Frontal cortex (tissue), 4 donors: ENCODE measurements at places on chromosomes 4 and X.

GRCh38 chr4:80619070-80619674, 283.6 kb downstream of the CFAP299 start:
- DNase-seq: no peak

DNA sequence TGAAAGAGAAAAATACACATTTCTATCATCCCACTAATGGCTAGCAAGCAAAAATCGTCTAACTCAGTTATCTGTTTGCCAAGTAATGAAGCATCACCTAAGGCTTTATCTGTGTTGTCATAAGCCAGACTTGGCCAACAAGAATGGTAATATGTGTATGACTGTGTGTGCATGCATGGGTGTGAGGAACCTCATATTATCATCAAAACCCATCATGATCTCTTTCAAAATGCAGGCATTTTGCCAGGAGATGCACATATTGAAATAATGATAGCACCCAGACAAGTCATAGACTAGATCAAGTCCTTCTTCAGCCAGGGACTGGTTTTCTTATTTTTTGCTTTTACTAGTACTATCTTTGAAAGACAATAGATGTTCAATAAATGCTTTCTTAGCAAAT, 172.5 kb upstream of the FMR1 start:
- no peak for DNase-seq

- DNase-seq: no peak
These were observed 9.0 kb downstream of the JCHAIN start for GRCh38 chr4:70657326-70657725.

DNA sequence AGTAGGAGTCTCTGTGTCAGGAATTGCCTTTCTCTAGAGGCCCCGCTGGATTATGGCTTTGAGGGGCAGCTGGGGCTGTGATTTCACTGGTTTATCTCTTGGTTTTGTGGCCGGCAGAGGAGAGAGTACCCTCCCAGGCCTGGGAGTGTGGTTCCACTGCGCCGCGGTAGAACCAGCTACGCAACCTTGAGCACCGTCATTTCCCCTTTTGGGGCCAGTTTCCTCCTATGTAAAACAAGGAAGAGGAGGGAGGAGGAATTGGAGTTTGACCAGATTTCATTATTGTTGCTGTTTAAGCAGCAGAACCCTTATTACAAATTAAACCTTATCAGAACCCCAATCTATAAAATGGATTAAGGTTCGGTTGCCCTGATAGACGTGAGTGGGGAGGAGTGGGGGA, 4.4 kb downstream of the SOX3 start:
- DNase-seq: no peak

GRCh38 chrX:17601441-17602200, 135.7 kb upstream of the SCML1 start:
- DNase-seq: no peak

DNA sequence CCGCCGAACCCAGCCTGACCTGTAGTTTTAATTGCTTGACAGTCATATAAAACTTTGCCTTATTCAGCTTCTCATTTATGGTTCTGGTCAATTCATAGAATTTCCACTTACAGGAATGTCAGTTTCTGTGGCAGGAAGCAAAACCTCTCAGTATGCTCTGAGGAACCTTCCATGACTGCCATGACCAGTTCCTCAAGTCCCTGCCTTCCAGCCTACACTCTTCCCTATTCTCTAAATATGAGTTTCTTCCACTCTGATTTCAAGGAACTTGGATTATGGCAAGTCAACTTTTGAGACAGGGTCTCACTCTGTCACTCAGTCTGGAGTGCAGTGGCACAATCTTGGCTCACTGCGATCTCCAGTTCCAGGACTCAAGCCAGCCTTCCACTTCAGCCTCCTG, 26.0 kb upstream of the NSUN7 start:
- DNase-seq: no peak

DNA sequence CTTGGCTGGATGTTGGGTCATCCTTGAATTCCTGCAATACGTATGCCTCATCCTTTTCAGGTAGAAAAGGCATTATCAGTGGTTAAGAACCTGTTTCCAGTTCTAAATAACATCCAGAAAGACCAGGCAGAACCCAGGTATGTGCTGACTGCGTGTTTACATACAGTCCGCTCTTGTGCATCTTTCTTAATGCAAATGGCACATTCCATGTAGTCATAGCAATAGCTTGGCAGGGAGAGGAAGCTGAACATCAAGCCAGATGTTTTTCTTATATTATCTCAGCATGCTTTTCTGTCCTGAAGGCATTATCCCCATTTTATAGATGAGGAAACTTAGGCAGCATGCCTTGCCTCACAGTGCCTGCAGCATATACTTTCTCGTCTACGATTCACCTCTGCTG, 2.1 kb downstream of the DCLK2 start:
- no peak for DNase-seq

- no peak for DNase-seq
These were observed 1.2 kb upstream of the CDK16 start for GRCh38 chrX:47217121-47217851.

GRCh38 chrX:12440246-12440645, 302.0 kb downstream of the FRMPD4 start:
- no peak for DNase-seq

DNA sequence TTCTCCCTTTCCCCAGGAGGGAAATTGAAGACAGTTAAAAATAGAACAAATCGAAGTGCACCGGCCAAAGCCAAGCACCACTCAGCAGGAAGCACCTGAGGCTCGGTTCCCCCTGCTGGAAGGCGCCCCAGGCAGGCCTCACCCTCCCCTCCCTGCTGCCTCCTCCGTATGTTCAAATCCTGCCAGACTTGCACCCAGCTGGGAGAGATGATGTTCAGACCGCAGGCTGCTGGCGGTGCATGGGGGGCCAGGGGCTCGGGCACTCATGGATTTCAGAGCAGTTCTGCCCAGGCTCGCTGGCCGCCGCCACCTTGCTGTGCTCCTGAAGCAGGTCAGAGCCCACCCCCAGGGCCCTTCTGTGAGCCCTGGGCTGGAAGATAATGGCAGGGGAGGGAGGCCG, 91.4 kb downstream of the DCTD start:
- DNase-seq: no peak

DNA sequence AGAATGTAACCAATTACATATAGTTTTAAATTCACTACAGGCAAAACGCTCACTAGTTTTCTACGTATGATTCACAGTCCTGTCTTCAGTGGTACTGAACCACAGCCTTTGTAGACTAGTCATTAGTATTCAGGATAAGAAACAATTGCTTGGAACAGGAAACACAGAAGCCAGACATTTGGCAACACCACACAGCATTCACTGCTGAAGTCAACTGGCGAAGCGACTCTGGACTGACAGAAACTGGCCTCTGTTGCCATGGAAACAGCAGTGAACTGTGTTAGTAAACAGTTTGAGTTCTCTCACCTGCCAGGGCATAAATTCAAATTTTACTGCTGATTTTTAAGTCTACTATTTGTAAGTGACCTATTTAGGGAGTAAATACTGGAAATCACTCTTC, 57.6 kb downstream of the MAPK10 start:
- DNase-seq: peak; percentile 2

DNA sequence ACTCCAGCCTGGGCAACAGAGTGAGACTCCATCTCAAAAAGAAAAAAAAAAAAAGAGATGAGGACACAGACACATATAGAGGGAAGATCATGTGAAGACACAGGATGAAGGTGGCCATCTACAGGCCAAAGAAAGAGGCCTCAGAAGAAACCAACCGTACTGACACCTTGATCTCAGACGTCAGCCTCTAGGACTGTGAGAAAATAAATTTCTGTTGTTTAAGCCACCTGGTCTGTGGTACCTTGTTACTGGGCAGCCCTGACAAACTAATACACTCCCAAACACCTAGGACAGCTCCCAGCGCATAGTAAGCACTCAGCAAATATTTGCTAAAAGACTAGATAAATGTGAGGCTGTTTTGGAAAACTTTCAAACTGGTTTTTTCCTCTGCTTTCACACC, 59.2 kb upstream of the SMIM10 start:
- no peak for DNase-seq

GRCh38 chr4:108830509-108831244, 67.8 kb upstream of the ETNPPL start:
- DNase-seq: no peak

GRCh38 chr4:6963139-6963611, 53.5 kb downstream of the TBC1D14 start:
- no peak for DNase-seq

GRCh38 chrX:13293700-13294099, 26.2 kb downstream of the ATXN3L start:
- no peak for DNase-seq

- no peak for DNase-seq
These were observed 2.7 kb downstream of the NALF2 start for GRCh38 chrX:69506617-69507499.

- no peak for DNase-seq
These were observed 118.4 kb upstream of the WDR17 start for GRCh38 chr4:175947117-175947722.

- DNase-seq: no peak
These were observed 79.3 kb upstream of the C4orf50 start for GRCh38 chr4:6097581-6097980.

- DNase-seq: no peak
These were observed 111.6 kb downstream of the FRYL start for GRCh38 chr4:48668254-48669017.

DNA sequence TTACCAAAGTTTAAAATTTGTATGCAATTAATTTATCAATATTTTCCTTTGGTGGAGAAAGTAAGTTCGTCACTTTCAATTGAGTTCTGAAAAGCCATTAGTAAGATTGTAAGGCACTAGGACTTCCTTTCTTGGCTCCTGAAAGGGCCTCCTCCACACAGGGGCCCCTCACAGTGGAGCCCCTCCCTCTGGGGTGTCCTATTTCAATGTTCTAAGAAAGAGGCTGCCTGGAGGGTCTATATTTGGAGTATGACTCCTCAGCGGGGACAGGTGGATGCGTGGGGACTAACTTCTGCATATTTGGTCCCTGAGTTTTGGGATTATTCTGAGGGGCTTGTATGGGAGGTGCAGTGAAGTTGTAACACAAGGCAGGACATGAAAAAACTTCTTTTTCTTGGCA, 1.6 kb upstream of the ARMCX4 start:
- no peak for DNase-seq

DNA sequence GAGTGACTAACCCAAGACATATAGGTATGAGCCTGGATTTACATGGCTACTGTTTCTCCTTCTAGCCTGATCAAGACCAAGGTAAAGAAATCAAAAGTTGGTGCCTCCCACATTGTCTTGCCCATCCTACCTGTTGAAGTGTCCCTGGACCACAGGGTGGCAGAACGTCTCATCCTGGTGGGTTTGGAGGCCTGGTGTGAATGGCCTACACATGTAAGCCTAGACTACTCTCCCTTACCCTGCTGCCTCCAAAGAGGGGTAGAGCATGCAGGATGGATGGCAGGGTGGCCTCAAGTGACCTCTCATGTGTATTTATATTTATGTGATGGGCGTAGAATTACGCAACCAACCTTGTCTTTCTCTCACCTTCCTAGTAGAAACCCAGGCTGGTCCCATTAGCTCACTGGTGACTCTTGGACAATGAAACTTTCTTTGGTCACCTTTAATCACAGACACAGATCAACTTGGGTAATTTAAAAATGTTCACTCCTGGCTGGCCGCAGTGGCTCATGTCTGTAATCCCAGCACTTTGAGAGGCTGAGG, 73.3 kb upstream of the SOD3 start:
- DNase-seq: no peak

- DNase-seq: no peak
These were observed 290.2 kb upstream of the VCX start for GRCh38 chrX:7552760-7553159.

- no peak for DNase-seq
These were observed 790 bp downstream of the CLGN start for GRCh38 chr4:140426610-140427105.

DNA sequence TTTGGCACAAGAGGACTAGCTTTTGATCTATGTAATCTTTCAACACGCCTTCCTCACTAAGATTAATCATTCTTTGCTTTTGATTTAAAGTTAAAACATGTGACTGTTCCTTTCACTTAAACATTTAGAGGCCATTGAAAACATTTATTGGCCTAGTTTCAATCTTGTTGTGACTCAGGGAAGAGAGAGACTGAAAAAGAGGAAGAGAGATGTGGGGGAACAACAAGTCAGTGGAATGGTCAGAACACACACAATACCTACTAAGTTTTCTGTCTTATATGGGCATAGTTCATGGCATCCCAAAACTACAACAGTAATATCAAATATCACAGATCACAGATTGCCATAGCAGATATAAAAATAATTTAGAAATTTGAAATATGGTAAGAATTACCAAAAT, 812.9 kb upstream of the AGA start:
- DNase-seq: no peak

DNA sequence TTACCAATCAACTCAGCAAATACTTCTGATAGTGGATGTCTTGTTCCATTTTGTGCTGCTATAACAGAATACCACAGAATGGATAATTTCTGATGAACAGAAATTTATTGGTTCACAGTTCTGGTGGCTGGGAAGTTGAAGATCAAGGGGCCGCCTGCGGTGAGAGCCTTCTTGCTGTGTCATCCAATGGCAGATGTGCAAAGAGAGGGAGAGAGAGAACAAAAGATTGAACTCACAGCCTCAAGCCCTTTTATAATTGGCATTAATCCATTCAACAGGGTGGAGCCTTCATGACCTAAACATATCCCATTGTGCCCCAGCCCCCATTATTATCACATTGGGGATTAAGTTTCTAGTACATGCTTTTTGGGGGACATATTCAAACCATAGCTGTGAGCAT, 86.1 kb downstream of the ADGRG4 start:
- no peak for DNase-seq

DNA sequence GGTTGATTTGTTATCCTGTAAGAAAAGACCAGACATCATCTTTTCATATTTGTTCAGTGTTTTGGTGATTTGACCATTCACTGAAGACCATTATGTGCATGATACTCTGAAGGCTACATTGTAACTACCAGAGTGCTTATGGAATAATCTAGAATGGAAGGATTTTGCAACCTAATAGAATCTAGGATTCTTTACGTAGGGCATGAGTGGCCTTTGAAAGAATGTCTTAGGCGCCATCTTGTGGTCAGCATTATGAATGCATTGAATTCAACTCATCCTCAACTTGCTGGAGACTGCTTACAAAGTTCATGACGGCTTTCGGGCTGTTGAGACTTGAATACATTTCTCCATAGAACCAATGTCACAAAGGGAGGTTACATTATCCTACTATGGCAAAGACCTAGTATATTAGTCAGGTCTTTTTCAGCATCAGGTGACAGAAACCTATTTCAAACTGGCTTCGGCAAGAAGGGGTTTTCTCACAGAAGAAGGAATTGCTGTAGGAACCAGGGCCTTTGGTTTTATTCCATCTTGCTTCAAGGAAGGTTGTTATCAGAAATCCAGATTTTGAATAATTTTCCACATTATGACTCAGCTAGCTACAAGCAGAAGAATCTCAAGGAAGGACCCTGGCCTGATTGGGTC, 104.1 kb downstream of the GPAT3 start:
- peak; percentile 34 for DNase-seq

DNA sequence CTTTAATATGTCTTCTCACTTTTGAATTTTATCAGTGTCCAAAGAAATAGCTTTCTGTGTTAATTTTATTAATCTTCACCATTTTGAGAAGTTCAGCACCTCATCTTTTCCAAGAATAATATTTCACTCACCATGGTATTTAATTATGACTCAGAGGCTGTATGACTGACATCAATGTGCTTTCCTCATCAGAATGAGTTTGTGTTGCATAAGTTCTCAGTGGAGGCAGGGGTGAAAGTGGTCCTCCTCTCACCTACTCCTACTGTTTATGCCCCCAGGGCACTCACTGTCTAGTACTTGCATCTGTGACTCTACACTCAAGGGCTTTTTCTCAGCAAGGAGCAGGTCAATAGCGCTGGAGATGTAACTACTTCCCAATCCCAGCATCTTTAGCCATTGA, 905.3 kb upstream of the INTU start:
- DNase-seq: no peak

GRCh38 chrX:17627026-17627425, 110.3 kb upstream of the SCML1 start:
- DNase-seq: no peak
